Spinal cord (tissue), 10 donors: ENCODE measurements at places on chromosomes 16 and 17. TPM values are rescaled to one million over a fixed set of nuclear protein-coding genes. Genes with fewer than 3 reads are reported as not detected.

Gene MAF
- total RNA-seq, result 32.3 TPM

Gene FBXL16
- total RNA-seq, result 7.4 TPM

Gene IKZF3
- total RNA-seq, result 0.17 TPM

Gene MRTFB
- total RNA-seq, result 32.1 TPM

DNA sequence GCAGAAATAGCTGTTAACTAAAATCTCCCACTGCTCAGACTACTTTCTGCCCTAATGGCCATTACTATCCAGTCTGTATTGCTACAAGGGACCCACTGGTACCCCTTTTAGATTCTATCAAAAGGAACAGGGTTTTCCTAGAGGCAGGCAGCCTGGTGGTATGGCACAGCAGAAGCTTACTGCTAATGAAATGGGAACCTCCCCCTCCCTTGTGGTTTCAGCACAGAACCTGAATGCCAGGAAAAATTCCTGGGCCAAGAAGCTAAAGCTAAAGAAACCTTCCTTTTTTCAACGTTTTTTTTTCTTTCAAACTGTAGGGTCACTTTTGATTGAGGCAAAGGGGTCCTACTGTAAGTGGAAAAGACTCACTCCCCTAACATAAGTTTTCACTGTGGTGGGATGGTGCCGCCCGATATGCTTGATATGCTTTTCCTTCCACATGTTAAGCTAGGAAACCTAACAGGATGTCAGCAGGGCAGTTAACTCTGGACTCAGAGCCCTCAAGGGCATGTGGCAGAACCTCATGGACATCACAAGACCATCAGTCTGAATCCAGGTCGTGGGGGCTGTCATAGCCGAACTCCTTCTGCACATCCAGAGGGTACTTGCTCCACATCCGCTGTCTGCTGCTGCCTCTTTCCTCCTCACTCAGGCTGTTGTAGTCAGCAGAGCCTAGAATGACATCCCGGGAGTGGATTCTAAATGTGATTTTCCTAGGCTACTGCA is 9.8 kb downstream of the SLC7A6OS start:
- DNase-seq, result no peak

GRCh38 chr17:1211287-1211686 is 31.5 kb upstream of the ABR start:
- no peak for DNase-seq
